Astrocyte (in vitro differentiated cells and primary cell): ENCODE measurements at places on chromosomes 2 and 18. TPM values are rescaled to one million over a fixed set of nuclear protein-coding genes. Genes with fewer than 3 reads are reported as not detected.

- no peak overlapping the region for H3K4me3 ChIP-seq
- no peak overlapping the region for H3K27ac ChIP-seq
- H3K27me3 ChIP-seq, result peaks cover 10% of the 10 kb centered on the region
Measured at GRCh38 chr2:172977270-172978062, 98.2 kb upstream of the MAP3K20 start.

DNA sequence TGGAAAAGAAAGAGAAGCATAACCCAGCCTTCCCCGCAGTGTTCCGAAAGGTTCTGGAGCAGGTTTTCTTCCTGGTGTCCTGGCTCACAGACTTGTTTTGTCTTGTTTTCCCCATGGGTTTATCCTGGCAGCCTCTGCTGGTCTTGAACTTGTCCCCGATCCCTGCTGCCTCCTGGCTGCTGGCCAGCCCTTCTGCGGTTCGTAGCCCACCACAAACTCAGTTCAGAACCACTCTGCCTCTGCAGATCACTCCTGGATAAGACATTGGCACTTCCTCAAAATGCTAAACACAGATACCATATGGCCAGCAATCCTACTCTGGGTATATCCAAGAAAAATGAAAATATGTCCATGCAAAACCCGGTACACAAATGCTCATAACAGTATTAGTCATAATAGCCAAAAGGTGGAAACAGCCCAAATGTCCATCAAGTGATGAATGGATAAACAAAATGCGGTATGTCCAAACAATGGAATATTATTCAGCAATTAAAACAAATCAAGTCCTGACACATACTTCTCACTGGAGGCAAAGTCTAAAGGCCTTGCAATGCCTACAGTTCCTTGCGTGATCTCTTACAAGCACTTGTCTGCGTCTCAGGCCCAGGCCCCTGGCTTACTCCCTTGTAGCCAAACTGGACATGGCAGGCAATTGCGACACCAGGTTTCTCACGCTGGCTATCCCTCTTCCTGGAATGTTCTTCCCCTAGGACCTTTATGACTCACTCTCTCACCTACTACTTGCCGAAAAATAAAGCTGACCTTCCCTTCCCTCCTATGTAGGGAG, 28.0 kb upstream of the ARHGEF4 start:
- H3K36me3 ChIP-seq, result no peaks in the 10 kb centered on the region
- no peak overlapping the region for H3K4me3 ChIP-seq
- no peaks in the 10 kb centered on the region for H3K4me1 ChIP-seq
- no peak for DNase-seq
- H3K27me3 ChIP-seq, result no peaks in the 10 kb centered on the region
- H3K27ac ChIP-seq, result no peak overlapping the region

The RNF25 gene
- 44.7 and 47.3 TPM in 2 replicates for total RNA-seq

The C2orf72 gene
- total RNA-seq, result 0.84 and 1.0 TPM in 2 replicates

DNA sequence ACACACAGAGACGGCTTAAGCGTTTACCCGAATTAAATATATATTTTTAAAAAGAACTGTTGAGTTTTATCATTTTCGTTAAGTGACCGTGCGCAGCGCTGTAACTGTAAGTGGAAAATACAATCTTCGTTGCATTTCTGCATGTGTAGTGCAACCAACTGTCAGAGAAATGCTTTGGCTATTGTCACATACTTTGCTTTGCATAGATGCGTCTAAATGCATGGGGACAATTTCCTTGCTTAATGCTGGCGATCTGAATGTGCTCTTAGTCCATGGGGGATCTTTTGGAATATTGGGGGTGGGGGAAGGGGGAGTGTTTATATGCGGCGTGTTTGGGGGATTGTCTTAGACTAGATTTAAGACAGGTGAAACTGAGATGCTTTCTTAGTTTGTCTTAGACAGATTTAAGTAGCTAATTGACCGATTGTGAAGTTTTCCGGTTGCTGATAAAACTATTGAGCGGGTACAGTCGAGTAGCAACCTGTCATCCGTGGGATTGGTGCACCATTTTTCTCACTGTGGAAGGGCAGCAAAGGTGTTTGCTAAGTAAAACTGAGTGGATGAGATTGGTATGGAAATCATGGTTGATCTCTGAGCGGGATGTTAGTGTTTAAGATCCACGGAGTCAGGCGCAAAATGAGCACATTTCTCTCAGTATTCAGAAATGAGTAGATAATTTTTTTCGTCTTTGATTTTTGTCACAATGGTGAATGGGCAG, 476 bp downstream of the VSNL1 start:
- no peaks in the 10 kb centered on the region for H3K36me3 ChIP-seq
- H3K4me1 ChIP-seq, result peaks cover 32% of the 10 kb centered on the region
- no peaks in the 10 kb centered on the region for H3K27me3 ChIP-seq
- H3K27ac ChIP-seq, result no peak overlapping the region
- DNase-seq, result no peak
- peak overlapping the region; percentile 94 for H3K4me3 ChIP-seq

- peak; percentile 88 for DNase-seq
- H3K4me3 ChIP-seq, result no peak overlapping the region
Measured at GRCh38 chr2:37377187-37377532, 32.7 kb downstream of the QPCT start.

The KLHL29 gene
- total RNA-seq, result 4.8 and 5.5 TPM in 2 replicates

The UGT1A8 gene
- total RNA-seq, result not detected in 2 replicates

The FIGLA gene
- not detected in 2 replicates for total RNA-seq

The KDSR gene
- total RNA-seq, result 43.7 and 47.4 TPM in 2 replicates

The INPP1 gene
- total RNA-seq, result 8.7 and 11.3 TPM in 2 replicates

DNA sequence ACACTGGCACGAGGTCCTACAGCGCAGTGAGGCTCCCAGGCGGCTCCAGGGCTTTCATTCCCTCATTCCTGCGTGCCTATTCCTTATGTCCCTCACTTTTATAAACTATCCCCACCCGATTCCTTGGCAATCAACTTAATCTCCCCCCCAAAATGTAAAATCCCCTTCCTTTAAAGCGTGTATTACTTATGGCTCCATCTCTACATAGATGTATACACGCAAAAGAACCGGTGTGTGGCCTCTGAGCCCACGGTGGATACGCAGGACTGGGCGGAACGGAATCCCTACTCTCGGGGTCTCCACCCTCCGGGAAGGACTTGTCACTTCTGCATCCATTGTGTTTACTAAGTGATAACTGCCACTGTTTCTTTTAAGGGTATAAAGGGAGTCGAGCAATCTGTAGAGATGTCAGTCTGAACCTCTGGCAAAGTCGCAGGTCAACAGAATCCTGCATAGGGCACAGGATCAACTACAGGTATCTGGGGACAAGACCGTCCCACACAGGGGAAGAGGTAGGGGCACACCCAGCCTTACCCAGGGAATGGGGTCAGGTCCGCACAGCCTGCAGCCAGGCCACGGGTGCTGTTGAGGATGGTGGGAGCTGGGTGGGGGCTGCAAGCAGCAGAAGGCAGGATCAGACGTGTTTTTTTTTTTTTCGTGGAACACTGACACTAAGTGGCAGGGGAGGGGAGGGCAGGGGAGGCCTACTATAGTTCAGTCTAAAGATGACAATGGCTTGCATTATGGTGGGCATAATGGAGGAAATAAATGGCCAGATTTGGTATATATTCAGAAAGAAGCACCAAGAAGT, 42.1 kb downstream of the HDLBP start:
- DNase-seq, result no peak
- peaks cover 33% of the 10 kb centered on the region for H3K4me1 ChIP-seq
- H3K27me3 ChIP-seq, result no peaks in the 10 kb centered on the region
- peak overlapping the region; percentile 56 for H3K4me3 ChIP-seq
- peaks cover 2% of the 10 kb centered on the region for H3K36me3 ChIP-seq
